ENCODE measurements at places on chromosomes 11 and 22.

DNA sequence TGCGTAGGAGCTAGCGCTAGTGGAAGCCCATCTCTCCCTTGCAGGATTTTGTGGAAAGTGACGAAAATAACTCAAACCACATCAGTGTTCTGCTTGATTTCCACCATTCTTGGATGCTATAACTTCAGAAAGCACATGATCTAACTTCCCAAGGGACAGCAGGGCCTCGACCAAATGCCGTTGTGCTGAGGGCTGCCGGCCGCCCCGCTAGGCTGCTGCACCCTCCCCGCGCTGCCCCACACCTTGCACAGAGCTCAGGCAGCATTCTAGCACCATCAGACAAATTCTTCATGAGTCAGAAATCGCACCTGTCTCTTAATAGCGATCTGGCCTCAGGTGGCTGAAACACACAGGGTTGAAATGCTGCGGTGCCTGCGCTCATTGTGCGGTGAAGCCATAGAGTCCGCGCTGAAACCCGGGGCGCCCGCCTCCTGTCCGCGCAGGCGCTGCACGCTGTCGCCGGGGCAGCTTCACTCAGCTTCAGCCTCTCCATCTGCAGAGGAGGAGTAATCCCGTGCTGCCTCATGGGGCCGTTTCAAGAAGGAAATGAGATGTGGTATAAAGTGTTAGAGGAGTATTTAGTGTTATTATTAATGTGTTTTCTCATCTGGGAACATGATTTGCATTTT, 59.2 kb upstream of the B3GAT1 start:
- DNase-seq = no peak

DNA sequence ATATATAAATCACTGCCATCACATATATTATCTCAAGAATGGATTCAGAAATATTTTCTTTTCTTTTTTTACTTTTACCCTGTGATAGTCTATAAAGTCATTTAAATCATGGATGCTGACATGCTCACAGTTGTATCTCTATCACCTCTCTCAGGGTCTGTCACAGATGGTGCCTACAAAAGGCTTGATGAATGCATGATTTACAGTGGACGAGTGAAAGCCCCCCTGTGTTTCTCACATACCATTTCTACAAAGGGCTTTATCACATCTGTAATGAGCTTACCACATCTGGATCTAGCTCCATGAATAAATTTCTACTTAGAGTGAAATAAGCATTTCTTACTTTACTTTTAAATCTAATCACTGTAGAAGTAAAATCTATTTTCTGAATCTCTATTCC, 121.4 kb upstream of the CARD18 start:
- no peak for DNase-seq

DNA sequence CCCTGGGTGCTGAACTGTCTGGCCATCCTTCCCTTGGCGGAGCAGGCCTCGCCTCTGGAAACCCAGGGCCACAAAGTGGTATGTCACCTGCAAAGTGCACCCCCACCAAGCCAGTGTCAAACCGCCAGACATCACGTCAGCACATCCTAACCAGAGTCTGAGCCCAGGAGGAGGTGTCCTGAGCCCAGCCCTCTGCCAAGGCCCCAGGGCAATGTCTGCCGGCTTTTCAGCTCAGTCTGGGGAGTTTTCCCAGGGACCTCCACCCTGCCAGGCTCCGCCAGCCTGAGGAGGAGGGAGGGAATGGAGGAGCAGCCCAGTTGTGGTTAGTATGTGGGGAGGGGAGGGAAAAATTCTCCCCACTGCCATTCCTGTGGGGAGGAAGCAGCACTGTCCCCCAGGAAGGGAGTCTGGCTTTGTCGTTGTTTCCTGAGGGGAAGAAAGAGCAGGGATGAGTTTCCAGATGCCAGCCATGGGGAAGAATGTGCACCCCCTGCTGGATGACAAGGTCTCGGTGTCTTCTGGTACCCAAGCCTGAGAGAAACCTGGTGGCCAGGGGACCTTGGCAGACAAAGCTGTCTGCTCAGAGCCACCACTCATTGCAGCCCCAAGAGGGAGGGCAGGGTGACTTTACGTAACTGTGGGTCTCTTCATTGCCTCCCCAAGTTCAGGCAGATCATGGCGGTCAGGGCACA, 81.4 kb upstream of the CD82 start:
- DNase-seq = no peak

- no peak for DNase-seq
Observed at GRCh38 chr22:47210686-47211085, 448.2 kb downstream of the TBC1D22A start.

GRCh38 chr11:67356864-67357561, 3.7 kb upstream of the POLD4 start:
- peak; percentile 31 for DNase-seq

- DNase-seq = no peak
Observed at GRCh38 chr11:102238391-102238821, 78.9 kb upstream of the BIRC3 start.

DNA sequence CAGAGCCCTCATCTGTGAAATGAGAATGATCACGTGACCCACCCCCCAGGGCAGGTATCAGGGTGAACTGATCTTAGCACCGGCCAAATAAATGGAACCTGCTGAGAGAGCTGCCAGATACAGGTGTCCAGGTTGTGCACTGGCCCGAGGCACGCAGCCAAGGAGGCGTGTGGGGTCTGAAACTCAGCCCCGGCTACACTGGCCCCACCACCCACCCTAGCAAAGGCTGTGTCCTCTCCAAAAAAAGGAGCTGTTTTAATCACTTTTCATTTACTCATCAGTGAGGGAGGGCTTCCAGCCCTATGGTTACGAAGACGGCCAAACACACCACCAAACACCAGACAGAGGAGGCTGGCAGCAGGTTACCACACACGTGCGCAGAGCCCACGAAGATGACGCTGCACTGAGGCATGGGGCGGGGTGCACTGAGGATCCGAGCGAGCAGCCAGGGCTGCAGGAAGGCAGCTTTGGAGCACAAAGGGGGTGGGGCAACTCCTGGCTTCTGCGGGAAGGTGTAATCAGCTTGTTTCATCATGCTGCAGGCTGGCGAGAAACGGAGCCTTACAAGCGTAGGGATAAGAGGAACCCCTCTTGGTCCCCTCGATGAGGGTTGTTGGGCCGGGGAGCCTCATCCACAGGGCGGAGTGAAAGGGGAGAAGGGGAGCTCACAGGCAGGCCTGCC, 19.5 kb upstream of the SLC22A12 start:
- no peak for DNase-seq

GRCh38 chr22:27110665-27111451, 453.5 kb downstream of the MIAT start:
- no peak for DNase-seq

GRCh38 chr22:41001722-41002122, 50.5 kb downstream of the RBX1 start:
- no peak for DNase-seq

GRCh38 chr11:105100981-105101630, 38.5 kb downstream of the CARD18 start:
- DNase-seq = no peak

DNA sequence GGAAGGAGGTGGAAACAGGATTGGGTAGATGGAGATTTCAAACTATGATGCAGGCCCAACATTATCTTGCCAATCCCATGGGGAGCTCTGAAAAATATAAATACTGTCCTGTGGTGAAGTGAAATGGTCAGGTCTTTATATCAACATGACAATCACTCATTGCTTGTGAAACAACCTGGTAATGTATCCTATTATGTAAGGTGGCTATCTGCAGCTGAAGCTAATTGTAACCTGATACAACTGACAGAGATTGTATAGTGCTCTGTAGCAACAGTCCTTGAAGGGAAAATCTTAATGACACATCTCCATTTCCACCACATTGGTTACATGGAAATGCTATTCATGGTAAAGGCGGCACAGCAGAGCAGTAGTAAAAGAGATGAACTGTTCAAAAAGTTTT, 20.7 kb upstream of the CHORDC1 start:
- DNase-seq = no peak

DNA sequence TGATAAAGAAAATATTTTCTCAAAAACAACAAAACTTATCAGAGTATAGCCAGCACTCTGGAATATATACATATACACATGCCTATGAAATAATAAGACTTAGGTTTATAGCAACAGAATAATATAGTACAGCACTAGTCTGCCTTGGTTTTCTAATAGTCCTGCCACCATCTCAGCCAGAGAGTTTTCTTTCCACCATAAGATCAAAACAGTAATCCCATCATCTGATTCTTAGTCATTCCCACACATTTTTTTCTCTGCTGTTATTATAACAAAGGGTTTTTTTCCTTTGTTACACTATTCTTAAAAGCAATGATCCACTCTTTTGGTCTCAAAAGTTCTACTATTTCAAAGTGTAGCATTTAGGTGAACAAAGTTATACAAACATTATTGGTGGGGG, 15.1 kb downstream of the MTMR2 start:
- no peak for DNase-seq

- DNase-seq = no peak
Observed at GRCh38 chr11:106697058-106697457, 321.2 kb downstream of the GUCY1A2 start.

DNA sequence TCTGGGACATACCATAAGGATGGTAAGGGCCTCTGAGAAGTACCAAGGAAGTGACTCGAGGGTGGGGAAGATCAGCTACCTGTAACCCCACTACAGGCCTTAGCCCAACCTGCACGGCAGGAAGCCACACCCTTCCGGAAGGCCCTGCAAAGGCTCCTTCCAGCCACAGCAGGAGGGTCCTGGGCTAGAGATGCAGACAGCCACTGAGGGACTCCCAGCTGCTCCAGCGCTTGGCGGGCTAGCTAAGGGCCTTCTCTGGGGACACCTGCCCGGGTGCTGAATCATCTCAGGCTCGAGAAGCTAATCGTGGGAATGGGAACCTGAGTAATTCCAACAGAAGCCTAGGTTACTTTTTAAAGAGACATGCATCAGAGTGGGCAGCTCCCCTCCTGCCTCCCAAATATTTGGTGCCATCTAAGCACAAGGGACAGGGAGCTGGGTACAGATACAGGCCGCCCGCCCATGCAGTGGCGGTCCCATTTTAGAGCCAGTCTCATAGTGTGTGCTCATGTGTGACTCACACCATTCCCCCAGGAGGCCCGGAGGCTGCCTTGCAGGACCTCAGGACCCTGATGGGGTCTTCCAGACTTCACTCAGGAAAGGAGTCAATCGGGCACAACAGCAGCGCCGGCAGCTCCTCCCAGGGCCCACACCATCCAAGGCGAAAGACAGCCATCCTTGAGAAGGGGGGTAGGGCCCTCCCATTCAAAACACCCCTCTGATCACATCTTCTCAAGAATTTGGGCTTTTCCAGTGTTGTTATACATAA, 8.0 kb downstream of the MYH9 start:
- no peak for DNase-seq

GRCh38 chr11:129930743-129931142, 35.4 kb upstream of the NFRKB start:
- DNase-seq = no peak

GRCh38 chr22:29224859-29225410, 19.2 kb downstream of the EMID1 start:
- DNase-seq = no peak

DNA sequence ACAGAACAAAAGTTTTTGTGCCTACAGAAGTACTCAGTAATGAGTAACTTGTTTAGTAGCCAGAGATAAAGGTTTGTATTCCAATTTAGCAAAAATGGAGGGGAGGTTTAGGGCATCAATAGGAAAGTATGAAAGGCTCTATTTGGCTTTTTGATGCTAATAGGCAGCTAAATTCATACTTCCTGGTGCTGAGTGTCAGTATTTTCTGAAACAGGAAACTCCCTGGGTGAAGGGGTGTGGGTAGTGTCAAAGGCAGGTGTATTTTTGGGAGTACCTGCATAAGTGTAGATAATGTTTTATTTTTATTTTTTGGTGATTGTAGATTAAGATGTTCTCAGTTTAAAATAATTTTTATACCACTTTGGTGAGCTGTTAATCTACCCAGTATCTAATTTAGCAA, 29.3 kb upstream of the MMP7 start:
- DNase-seq = no peak

GRCh38 chr22:30064172-30064571, 16.1 kb upstream of the HORMAD2 start:
- no peak for DNase-seq

GRCh38 chr22:29212743-29213142, 7.0 kb downstream of the EMID1 start:
- DNase-seq = no peak

DNA sequence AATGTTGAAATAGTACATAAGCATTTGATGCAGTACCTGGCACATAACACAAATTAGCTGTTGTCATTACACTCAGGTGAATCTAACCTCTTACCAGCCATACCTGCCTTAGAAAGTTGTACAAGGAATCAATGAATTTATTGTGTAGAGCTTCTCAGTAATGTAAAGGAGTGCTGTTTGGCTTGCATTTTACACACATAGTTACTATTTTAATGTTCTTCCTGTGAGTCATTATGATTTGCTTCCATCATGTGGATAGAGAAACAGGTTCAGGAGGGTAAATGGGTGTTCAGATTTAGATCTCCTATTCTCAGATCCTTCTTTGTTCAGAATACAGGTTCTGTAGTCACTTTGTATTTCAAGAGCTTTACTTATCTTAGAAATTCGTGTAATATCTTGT, 27.6 kb upstream of the RCE1 start:
- DNase-seq = no peak

Data from activated CD8-positive, alpha-beta memory T cell treated with anti-CD3 and anti-CD28 coated beads for 4 hours (primary cell).